Cortex of kidney (tissue), 1 donor: ENCODE measurements at places on chromosomes 7 and 10.

GRCh38 chr7:17855202-17855601 lies 85.1 kb downstream of the SNX13 start:
- DNase-seq, result no peak

GRCh38 chr7:134458341-134458805 lies 527 bp downstream of the AKR1B1 start:
- DNase-seq, result no peak

GRCh38 chr7:155322530-155322929 lies 24.9 kb downstream of the INSIG1 start:
- DNase-seq, result no peak

DNA sequence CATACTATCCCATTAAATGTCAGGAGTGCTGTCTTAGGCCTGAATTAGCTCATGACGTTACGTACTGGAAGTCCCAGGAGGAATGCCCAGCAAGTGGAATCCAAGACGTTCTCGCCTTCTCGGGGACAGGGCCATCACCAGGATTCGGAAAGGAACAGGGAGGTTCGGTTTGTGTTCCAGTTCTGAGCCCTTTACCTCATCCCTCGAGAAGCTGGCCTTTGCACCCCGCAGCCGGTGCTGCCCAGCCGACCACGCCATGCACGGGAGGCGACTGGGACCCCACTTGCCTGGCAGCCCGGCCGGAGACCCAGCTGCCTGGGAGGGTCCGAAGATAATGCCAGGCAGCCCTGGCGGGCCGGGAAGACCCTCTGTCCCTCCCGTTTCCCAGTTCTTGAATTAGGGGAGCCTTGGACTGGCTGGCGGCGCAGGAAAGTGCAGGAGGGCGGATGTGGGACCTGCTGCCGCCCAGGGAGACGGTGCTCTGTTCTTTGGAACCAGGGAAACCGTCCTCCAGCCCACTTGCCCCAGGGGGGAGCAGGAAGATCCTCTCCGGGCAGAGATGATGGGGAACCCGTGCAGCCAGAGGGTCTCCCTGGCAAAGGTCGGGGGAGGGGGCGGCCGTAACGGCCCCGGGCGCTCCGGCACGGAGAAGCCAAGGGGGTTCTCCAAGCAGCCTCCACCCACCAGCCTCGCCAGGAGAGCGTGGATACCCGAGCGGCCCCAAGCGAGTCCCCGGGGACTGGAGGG lies 671 bp upstream of the CHST3 start:
- DNase-seq, result no peak

DNA sequence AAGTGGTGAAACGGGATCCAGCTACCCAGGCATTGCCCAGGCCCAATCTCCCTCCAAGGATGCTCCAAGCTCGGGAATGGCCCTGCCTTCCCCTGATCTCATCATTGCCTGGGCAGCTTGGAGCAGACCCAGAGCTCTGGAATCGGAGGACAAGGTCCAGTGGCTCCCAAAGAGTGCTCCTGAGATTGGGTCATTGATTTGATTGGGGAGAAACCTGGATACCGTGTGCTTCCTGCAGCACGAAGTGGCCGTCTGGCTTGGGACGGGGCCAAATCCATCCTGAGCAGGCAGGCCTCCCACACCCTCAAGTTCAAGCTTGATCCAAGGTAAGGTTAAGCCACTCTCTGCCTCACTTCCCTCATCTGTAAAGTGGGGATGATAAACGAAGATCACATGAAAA lies 69.9 kb downstream of the OAT start:
- DNase-seq, result no peak
